ENCODE measurements at places on chromosomes 7 and 10. TPM values are rescaled to one million over a fixed set of nuclear protein-coding genes. Genes with fewer than 3 reads are reported as not detected.

Gene IQCE
- 18.2 TPM for total RNA-seq

DNA sequence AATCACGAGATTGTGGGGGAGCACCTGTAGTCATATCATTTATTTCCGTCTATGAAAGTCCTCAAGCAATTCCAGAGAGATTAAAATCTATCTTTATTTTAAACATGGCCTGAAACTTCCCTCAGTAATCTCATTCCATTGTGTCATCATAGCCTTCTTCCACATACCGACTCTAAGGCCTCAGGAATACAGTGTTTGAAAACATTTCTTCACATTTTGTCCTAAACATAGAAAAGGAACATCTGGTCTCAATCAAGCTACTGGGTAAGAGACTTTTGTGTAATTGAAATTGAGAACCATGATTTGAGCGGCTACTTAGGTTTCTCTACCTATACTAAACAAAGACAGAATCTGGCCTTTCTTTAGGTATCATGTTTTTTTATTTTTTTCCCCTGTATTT lies 78.0 kb upstream of the ELMO1 start:
- no peak for DNase-seq
- H3K36me3 ChIP-seq: no peaks in the 10 kb centered on the region
- H3K4me1 ChIP-seq: no peaks in the 10 kb centered on the region
- no peak overlapping the region for H3K4me3 ChIP-seq
- H3K27ac ChIP-seq: no peak overlapping the region

DNA sequence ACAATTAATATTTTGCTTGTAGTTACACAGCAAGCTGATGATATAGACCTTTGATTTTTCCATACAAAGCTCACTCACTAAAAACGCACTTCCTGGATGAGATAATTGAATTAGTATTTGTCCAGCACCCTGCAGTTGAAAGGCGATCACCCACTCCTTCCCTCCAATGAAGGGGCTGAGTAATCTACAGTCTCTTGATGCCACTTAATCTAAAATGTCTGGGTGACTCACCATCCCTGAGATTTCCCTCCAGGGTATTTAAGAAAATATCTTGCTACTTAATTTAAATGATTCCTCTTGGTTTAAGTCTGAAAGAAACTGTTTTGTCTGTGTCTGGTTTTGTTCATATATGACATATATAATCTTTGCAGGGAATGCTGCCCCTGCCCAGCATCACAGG lies 515.3 kb downstream of the GRID1 start:
- no peaks in the 10 kb centered on the region for H3K36me3 ChIP-seq
- H3K4me3 ChIP-seq: no peak overlapping the region

DNA sequence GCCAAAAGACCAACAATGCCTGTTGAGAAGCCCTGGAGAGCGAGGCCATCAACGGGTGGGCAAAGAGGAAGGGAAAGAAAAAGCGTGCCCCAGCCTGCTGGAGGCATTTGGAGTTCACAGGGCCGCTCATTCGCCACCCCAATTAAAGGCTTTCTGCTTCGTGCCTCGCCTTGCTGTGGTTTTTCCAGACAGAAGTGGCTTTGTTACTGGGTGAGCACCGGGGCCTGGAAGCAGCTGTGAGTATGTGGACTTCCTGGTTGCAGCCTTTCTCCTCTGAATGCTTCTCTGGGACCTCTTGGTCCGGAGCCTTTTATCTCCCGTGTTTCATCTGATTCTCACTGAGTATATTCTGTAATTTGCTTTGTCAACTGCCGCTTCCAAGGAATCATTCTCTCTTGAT lies 118.1 kb upstream of the EGR2 start:
- no peak for DNase-seq
- no peaks in the 10 kb centered on the region for H3K36me3 ChIP-seq
- H3K4me1 ChIP-seq: no peaks in the 10 kb centered on the region
- H3K27ac ChIP-seq: no peak overlapping the region
- no peak overlapping the region for H3K4me3 ChIP-seq
- H3K27me3 ChIP-seq: no peaks in the 10 kb centered on the region

- DNase-seq: no peak
- H3K4me3 ChIP-seq: no peak overlapping the region
- H3K4me1 ChIP-seq: no peaks in the 10 kb centered on the region
- H3K36me3 ChIP-seq: no peaks in the 10 kb centered on the region
- H3K27ac ChIP-seq: no peak overlapping the region
Measured at GRCh38 chr7:14085901-14086300, 96.4 kb upstream of the ETV1 start.

DNA sequence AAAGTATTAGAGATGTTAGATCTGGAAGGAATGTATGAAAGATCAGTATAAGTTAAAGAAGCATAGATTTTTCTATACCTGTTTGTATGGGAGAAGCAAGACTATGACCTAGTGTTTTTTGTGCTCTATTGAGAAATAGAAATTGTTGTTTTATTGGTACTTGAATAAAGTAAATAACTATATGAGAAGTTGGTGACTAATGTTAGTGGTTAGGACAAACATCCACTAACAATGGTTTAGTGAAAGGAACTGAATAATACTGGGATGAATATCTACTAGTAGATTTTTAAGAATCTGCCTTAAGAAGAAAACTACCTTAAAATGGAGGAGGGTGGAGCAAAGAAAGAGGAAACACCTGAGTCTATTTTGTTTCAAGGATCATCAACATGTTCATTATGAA lies 521.1 kb upstream of the POT1 start:
- no peaks in the 10 kb centered on the region for H3K4me1 ChIP-seq
- H3K27me3 ChIP-seq: no peaks in the 10 kb centered on the region
- no peak overlapping the region for H3K27ac ChIP-seq
- no peak overlapping the region for H3K4me3 ChIP-seq
- no peaks in the 10 kb centered on the region for H3K36me3 ChIP-seq

GRCh38 chr10:26479766-26480492 lies 41.8 kb downstream of the APBB1IP start:
- no peak for DNase-seq
- no peaks in the 10 kb centered on the region for H3K4me1 ChIP-seq
- no peak overlapping the region for H3K4me3 ChIP-seq
- H3K36me3 ChIP-seq: no peaks in the 10 kb centered on the region
- H3K27me3 ChIP-seq: no peaks in the 10 kb centered on the region

Gene SSBP1
- 77.0 TPM for total RNA-seq

- no peak overlapping the region for H3K27ac ChIP-seq
- no peak overlapping the region for H3K4me3 ChIP-seq
Measured at GRCh38 chr10:133109711-133110110, 22.0 kb downstream of the ADGRA1 start.

Gene HOXA10
- 11.2 TPM for total RNA-seq

DNA sequence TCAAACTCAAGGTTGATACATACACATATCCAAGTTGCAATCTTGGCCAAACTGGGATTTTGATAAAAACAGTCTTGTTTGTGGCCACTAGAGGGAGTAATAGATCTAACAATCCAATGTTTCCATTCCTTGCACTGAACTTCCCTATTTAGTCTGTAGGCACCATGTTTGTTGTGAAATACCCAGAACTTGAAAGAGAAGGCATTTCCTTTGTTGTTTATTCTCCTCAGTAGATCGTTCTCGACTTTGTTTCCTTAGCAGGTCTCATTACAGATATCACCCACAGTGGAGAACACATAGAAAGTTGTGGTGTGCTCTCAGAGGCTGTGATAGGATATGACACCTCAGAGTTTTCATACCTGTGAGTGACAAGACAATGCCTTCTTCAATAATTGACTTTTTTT lies 70.3 kb upstream of the MXI1 start:
- H3K27ac ChIP-seq: no peak overlapping the region
- peaks cover 3% of the 10 kb centered on the region for H3K4me1 ChIP-seq
- H3K36me3 ChIP-seq: peaks cover 2% of the 10 kb centered on the region
- no peak overlapping the region for H3K4me3 ChIP-seq

Gene ZNF273
- total RNA-seq: 15.7 TPM

- H3K4me3 ChIP-seq: no peak overlapping the region
- DNase-seq: peak; percentile 92
- H3K27ac ChIP-seq: peak overlapping the region; percentile 80
- no peaks in the 10 kb centered on the region for H3K27me3 ChIP-seq
Measured at GRCh38 chr10:125016123-125016522, 74.2 kb downstream of the ZRANB1 start.

DNA sequence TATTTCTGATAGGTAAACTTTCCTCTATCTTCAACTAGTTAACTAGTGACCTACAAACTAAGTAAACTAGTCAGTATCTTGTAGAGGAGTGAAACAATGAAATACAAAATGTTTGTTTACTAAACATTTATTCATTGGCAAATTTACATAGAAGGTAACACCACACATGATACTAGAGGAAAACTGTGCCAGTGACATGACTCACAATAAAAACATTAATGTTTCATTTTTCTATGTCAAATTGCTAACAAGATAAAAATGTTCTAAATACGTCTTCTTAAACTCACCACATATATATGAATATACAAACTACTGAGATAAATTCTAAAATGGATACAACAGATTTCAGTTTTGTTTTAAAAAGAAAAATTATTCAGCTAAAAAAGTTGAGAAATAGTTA lies 471.3 kb downstream of the PARD3 start:
- H3K4me3 ChIP-seq: no peak overlapping the region
- DNase-seq: no peak
- H3K4me1 ChIP-seq: no peaks in the 10 kb centered on the region

DNA sequence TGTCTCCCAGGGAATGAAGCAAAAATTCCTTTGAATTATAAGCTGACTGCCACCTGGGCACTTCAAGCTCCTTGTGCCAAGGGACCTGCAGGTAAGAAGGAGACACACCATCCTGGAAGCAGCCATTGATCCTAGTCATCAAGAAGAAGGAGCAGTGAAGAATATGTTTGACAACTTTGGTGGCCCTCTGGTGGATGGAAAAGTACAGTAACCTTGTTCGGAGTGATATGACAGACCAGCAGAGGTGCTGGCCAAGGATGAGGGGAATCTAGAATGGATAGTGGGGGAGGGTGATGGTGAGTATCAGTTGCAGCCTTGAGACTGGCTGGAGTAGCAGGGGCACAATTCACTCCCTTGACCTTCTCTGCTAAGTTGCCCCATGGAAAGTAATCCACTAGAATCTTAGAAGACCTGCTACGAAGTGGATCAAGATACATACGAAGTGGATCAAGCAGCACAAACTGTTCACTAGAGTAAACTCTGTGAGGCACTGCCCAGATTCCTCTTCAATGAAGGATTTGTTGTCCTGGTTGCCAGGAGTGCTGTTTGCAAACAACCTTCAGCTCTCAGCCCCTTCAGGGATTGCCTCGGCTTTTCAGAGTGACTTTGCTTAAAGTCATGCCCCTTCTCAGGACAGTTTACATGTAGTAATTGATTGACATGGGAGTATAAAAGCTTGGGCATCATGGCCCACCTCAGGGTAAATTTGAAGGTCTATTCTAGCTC lies 44.8 kb upstream of the ORC5 start:
- no peak overlapping the region for H3K27ac ChIP-seq
- no peak for DNase-seq
- no peak overlapping the region for H3K4me3 ChIP-seq

- no peaks in the 10 kb centered on the region for H3K36me3 ChIP-seq
- H3K27ac ChIP-seq: peak overlapping the region; percentile 76
- no peak for DNase-seq
- no peaks in the 10 kb centered on the region for H3K27me3 ChIP-seq
Measured at GRCh38 chr10:109981650-109982049, 26.1 kb upstream of the ADD3 start.

Gene GPR146
- 17.4 TPM for total RNA-seq

GRCh38 chr7:40643664-40644063 lies 508.9 kb downstream of the SUGCT start:
- no peaks in the 10 kb centered on the region for H3K36me3 ChIP-seq
- H3K4me3 ChIP-seq: no peak overlapping the region
- no peak for DNase-seq
- no peaks in the 10 kb centered on the region for H3K27me3 ChIP-seq
- H3K27ac ChIP-seq: no peak overlapping the region

- no peaks in the 10 kb centered on the region for H3K4me1 ChIP-seq
- H3K27me3 ChIP-seq: no peaks in the 10 kb centered on the region
- no peak overlapping the region for H3K4me3 ChIP-seq
- DNase-seq: no peak
- no peaks in the 10 kb centered on the region for H3K36me3 ChIP-seq
Measured at GRCh38 chr7:156765901-156766656, 125.5 kb downstream of the RNF32 start.

GRCh38 chr7:4957847-4958476 lies 1.0 kb downstream of the MMD2 start:
- DNase-seq: peak; percentile 14
- H3K27ac ChIP-seq: no peak overlapping the region
- H3K27me3 ChIP-seq: no peaks in the 10 kb centered on the region

Gene DHTKD1
- total RNA-seq: 20.2 TPM

Gene ADAMTS14
- 2.4 TPM for total RNA-seq

- no peak overlapping the region for H3K27ac ChIP-seq
- no peak for DNase-seq
- no peaks in the 10 kb centered on the region for H3K36me3 ChIP-seq
- H3K4me1 ChIP-seq: no peaks in the 10 kb centered on the region
- H3K27me3 ChIP-seq: no peaks in the 10 kb centered on the region
- H3K4me3 ChIP-seq: no peak overlapping the region
Measured at GRCh38 chr7:127525866-127526480, 59.4 kb downstream of the GCC1 start.

DNA sequence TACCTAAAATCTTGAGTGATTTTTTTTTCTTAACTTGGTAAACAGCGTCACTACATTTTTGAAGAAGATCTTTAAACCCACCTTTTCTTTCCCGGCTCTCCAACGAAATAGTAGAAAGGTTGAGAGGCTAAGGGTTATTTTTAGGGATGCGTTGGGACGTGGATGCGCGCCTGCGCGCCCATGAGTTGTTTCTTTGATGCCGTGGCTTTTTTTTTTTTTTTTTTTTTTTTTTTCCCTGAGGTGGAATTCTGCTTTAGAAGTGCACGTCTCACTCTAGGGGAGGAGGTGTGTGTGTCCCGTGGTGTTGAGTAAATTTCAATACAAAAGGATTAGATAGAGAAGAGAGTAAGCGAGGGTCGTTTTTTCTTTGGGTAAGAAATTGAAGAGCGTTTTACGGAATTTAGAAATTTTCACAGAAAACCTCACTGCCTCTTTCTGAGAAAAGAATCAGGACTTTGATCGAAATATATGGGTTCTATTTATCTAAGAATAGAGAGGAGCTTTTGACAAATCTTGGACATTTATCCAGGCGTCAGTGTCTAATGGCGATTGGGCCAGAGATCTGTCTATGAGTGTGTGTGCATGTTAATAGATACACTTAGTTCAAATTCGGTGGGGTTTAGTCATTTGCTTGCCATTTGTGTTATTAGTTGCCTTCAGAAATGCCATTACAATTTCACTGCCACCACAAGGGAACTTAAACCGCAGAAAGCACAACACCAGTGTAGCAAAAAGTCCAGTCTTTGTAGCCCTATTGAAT lies 1.2 kb upstream of the SP8 start:
- H3K4me1 ChIP-seq: no peaks in the 10 kb centered on the region
- DNase-seq: no peak
- no peaks in the 10 kb centered on the region for H3K27me3 ChIP-seq

- H3K36me3 ChIP-seq: no peaks in the 10 kb centered on the region
- no peak overlapping the region for H3K27ac ChIP-seq
- peaks cover 3% of the 10 kb centered on the region for H3K4me1 ChIP-seq
- H3K4me3 ChIP-seq: no peak overlapping the region
- DNase-seq: no peak
Measured at GRCh38 chr7:137506031-137506430, 162.5 kb upstream of the PTN start.
